ENCODE measurements at places on chromosomes 7 and 10.

DNA sequence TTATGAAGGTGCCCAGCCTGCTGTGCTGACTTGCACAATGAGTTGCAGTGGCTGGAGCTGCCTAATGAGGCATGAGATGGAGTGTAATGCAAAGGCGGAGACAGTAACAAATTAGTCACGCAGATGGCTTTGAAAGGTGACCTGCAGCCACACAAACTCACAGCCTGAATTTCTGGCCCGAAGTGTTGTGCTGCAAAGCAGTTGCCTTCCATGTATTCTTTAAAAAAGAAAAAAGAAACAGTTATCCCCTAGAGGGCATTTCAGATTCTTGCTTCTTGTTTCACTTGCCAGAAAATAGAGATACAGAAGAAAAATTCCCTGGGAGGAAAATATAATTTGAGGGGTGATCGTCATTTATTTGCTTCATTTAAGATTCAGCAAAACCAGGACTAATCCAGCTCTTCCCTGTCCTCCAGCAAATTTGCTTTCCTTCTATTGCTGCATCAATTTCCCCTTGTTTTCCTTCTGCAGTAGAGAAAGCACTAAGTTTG lies 239.9 kb downstream of the ADRA2A start:
- H3K4me1 ChIP-seq = no peaks in the 10 kb centered on the region
- no peak overlapping the region for H3K27ac ChIP-seq
- no peaks in the 10 kb centered on the region for H3K27me3 ChIP-seq
- DNase-seq = no peak
- no peak overlapping the region for H3K4me3 ChIP-seq

- no peak for DNase-seq
- H3K36me3 ChIP-seq = no peaks in the 10 kb centered on the region
- H3K27ac ChIP-seq = no peak overlapping the region
- H3K27me3 ChIP-seq = no peaks in the 10 kb centered on the region
Measured at GRCh38 chr10:31458974-31459373, 140.0 kb downstream of the ZEB1 start.

GRCh38 chr7:42292991-42293521 lies 56.0 kb upstream of the GLI3 start:
- H3K4me3 ChIP-seq = no peak overlapping the region
- peak; percentile 80 for DNase-seq
- H3K36me3 ChIP-seq = no peaks in the 10 kb centered on the region
- H3K27me3 ChIP-seq = no peaks in the 10 kb centered on the region
- peaks cover 4% of the 10 kb centered on the region for H3K4me1 ChIP-seq

DNA sequence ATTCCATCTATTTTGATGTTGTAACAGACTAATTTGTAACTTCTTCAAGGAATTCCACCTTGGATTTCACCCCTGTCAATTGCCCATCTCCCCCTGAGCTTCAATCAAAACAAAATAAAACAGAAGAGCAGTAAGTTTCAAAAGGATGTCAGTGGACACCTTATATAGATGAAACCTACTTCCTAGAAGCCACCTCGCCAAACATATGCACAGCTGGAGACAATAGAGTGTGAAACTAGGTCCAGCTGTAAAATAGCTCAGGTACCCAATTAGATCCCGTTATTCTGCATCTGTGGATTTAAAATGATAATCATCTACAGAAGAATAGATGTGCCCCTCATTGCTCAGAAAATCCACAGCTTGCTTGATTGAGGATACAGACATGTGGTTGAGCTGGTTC lies 598.6 kb downstream of the SH2D4B start:
- no peaks in the 10 kb centered on the region for H3K27me3 ChIP-seq
- no peak overlapping the region for H3K4me3 ChIP-seq
- H3K36me3 ChIP-seq = no peaks in the 10 kb centered on the region

DNA sequence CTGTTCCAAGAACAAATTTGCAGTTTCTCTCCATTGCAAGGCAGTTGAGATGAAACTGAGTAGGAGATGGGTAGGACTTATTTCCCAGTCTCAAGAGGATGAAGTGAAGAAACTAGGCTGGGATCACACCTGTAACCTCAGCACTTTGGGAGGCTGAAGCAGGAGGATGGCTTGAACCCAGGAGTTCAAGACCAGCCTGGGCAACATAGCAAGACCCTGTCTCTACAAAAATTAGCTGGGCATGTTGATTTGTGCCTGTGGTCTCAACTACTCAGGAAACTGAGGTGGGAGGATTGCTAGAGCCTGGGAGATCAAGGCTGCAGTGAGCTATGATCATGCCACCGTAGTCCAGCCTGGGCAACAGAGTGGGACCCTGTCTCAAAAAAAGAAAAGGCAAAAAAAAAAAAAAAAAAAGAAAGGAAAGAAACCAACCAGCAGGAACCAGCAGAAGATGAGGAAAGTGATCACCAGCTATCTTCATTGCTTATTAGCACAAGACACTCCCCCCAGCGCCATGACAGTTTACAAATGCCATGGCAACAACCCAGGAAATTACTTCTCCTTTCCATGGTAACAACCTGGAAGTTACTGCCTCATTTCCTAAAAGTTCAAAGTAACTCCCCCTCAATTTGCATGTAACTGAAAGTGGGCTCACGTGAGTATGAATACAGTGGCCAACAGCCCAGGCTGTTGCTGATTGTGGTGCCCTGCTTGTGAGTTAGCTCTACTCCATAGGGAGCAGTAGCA lies 18.3 kb upstream of the ST8SIA6 start:
- no peak overlapping the region for H3K4me3 ChIP-seq
- DNase-seq = no peak
- no peaks in the 10 kb centered on the region for H3K27me3 ChIP-seq
- no peaks in the 10 kb centered on the region for H3K4me1 ChIP-seq
- H3K27ac ChIP-seq = no peak overlapping the region
- H3K36me3 ChIP-seq = no peaks in the 10 kb centered on the region

GRCh38 chr7:138243836-138244235 lies 167.6 kb downstream of the AKR1D1 start:
- peaks cover 14% of the 10 kb centered on the region for H3K4me1 ChIP-seq
- peak overlapping the region; percentile 96 for H3K27ac ChIP-seq
- DNase-seq = no peak
- H3K4me3 ChIP-seq = no peak overlapping the region

DNA sequence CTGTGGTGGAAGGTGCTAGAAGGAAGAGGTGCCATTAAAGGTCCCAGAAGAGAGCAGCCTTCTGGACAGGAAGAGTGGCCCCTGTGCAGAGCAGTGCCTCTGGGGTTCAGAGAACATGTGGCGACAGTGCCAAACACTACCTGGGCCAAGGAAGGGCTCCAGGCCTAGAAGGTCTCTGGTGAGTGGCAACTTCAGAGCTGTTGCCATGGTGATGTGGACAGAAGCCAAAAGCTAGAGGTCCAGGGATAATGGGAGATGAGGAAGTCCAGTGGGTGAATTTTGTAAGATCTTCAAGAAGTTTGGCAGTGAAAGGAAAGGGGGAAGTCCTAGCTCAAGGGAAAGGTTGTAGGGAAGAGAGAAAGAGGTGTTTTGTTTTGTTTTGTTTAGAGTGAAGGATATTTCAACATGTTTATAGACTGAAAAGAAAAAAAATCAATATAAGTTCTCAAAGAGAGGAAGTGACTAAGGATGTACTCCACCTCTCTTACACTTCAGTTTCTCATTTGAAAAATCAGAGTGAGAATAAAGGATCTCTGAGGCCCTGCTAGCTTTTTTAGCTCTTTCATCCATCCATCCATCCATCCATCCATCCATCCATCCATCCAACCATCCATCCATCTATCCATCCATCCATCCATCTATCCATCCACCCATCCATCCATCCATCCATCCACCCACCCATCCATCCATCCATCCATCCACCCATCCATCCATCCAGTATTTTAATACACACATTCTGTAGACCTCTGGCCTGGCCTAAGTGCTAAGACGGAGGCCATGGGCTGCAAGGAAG lies 77.1 kb upstream of the DUSP5 start:
- H3K27me3 ChIP-seq = no peaks in the 10 kb centered on the region
- no peak overlapping the region for H3K4me3 ChIP-seq
- no peak overlapping the region for H3K27ac ChIP-seq
- H3K36me3 ChIP-seq = no peaks in the 10 kb centered on the region
- peaks cover 2% of the 10 kb centered on the region for H3K4me1 ChIP-seq

GRCh38 chr7:140316165-140316661 lies 82.1 kb downstream of the SLC37A3 start:
- DNase-seq = peak; percentile 95
- no peak overlapping the region for H3K27ac ChIP-seq
- no peak overlapping the region for H3K4me3 ChIP-seq
- H3K27me3 ChIP-seq = no peaks in the 10 kb centered on the region
- H3K4me1 ChIP-seq = no peaks in the 10 kb centered on the region

GRCh38 chr10:76697923-76698322 lies 939.7 kb downstream of the KCNMA1 start:
- no peaks in the 10 kb centered on the region for H3K27me3 ChIP-seq
- no peak overlapping the region for H3K27ac ChIP-seq
- H3K4me3 ChIP-seq = no peak overlapping the region
- no peaks in the 10 kb centered on the region for H3K4me1 ChIP-seq

DNA sequence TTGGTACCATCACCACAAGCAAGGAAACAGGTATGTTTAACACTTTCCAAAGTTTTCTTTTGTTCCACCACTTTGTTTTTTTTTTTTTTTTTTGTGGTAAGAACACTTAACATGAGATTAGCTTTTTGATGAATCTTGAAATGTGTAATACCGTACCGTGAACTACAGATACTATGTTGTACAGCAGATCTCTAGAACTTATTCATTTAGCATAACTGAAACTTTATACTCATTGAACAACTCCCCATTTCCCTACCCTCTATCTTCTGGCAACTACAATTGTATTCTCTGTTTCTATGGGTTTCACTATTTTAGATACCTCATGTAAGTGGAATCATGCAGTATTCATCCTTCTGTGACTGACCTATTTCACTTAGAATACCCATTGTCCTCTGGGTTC lies 162.7 kb upstream of the ITGB1 start:
- no peak overlapping the region for H3K4me3 ChIP-seq
- peaks cover 3% of the 10 kb centered on the region for H3K4me1 ChIP-seq
- H3K36me3 ChIP-seq = no peaks in the 10 kb centered on the region

DNA sequence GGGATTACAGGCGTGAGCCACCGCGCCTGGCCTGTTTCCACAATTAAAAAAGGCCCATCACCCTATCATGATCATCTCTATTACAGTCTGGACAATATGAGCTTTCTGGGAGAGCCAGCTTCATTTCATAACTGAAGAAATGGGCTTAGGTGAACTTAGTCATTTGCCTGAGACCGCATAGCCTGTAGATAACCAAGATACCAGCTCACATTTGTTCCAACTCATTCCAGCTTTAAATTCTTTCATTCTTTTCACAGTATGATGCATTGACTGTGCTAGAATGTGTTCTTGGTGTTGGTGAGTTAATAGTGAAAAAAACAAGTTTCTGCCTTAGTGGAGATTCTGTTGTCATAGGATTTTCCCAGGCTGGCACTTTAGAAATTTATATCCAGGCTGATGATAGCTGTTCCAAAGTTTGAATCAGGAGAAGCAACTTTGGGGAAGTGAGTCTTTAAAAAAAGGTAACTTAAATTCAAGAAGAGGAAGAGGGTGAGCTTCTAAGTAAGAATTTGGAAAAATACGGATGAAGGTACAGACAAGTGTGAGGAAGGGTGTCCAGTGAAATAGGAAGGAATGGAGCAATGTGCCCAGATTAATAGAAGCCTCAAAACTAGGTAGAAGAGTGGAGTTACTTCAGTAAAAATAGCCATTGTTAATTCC lies 2.1 kb upstream of the H2AZ2 start:
- no peak overlapping the region for H3K4me3 ChIP-seq
- no peak overlapping the region for H3K27ac ChIP-seq
- H3K36me3 ChIP-seq = no peaks in the 10 kb centered on the region
- H3K27me3 ChIP-seq = no peaks in the 10 kb centered on the region
- peaks cover 3% of the 10 kb centered on the region for H3K4me1 ChIP-seq
- peak; percentile 80 for DNase-seq

- H3K27me3 ChIP-seq = no peaks in the 10 kb centered on the region
- H3K4me3 ChIP-seq = no peak overlapping the region
- H3K36me3 ChIP-seq = no peaks in the 10 kb centered on the region
- H3K4me1 ChIP-seq = no peaks in the 10 kb centered on the region
- DNase-seq = no peak
Measured at GRCh38 chr10:91474009-91474408, 63.9 kb downstream of the HECTD2 start.

DNA sequence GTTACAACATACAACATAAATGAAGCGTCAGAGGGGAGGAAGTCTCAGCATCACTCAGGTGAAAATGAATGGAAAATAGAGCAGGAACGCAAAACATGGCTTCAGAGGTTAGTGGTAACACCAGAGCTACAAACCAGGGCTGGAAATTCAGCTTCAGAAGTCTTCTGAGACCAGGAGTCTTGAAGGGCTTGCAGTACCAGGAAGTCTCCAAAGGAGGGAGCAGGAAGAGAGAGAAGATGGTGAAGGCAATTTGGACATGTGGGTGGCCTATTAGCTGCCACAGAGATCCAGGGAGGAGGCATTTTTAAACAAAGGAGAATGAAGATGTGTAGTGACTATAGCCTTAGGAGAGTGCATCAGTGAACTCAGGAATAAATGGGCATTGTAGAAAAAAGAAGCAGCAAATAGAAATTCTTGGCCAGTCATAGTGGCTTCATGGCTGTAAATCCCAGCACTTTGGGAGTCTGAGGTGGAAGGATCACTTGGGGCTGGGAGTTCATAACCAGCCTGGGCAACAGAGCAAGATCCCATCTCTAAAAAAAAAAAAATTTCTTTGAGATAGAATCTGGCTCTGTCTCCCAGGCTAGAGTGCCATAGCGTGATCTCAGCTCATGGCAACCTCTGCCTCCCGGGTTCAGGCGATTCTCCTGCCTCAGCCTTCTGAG lies 9.3 kb upstream of the TET1 start:
- no peak overlapping the region for H3K4me3 ChIP-seq
- DNase-seq = peak; percentile 83
- no peaks in the 10 kb centered on the region for H3K36me3 ChIP-seq
- H3K27ac ChIP-seq = no peak overlapping the region
- peaks cover 4% of the 10 kb centered on the region for H3K4me1 ChIP-seq

DNA sequence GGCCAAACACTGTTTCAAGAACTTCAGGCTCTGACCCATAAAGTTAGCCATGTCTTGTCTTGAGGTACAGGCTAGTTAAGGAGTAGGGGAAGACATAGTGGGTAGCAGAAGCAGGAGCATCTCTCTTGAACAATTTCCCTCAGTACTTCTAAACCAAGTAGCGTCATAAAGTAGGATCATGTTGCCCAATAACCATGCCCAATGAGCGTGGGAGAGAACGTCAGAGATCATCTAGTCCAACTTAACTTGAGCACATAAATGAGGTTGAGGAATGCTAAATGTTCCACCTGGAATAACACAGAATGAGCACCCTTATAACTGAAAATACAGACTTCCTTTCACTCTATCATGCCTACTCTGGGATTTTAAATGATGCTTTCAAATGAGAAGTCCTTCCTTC lies 134.9 kb downstream of the AOAH start:
- no peaks in the 10 kb centered on the region for H3K27me3 ChIP-seq
- no peak for DNase-seq
- H3K4me1 ChIP-seq = no peaks in the 10 kb centered on the region
- no peak overlapping the region for H3K27ac ChIP-seq
- H3K36me3 ChIP-seq = no peaks in the 10 kb centered on the region
- no peak overlapping the region for H3K4me3 ChIP-seq

GRCh38 chr10:131243076-131243475 lies 68.4 kb downstream of the TCERG1L start:
- H3K4me3 ChIP-seq = no peak overlapping the region
- no peak overlapping the region for H3K27ac ChIP-seq
- no peak for DNase-seq
- no peaks in the 10 kb centered on the region for H3K4me1 ChIP-seq

- H3K4me1 ChIP-seq = no peaks in the 10 kb centered on the region
- no peaks in the 10 kb centered on the region for H3K36me3 ChIP-seq
Measured at GRCh38 chr7:92057375-92057774, 76.9 kb downstream of the CYP51A1 start.

GRCh38 chr10:133394801-133395221 lies 854 bp downstream of the MTG1 start:
- peak overlapping the region; percentile 100 for H3K4me3 ChIP-seq
- DNase-seq = no peak
- H3K36me3 ChIP-seq = peaks cover 24% of the 10 kb centered on the region

Measured in trophoblast cell (in vitro differentiated cells and primary cell).